H54 (cell line): ENCODE measurements at places on chromosomes 6 and 20.

GRCh38 chr6:938271-938905 lies 245.4 kb upstream of the EXOC2 start:
- no peak for DNase-seq

- peak; percentile 9 for DNase-seq
Observed at GRCh38 chr6:34246563-34247391, 2.0 kb downstream of the SMIM29 start.

DNA sequence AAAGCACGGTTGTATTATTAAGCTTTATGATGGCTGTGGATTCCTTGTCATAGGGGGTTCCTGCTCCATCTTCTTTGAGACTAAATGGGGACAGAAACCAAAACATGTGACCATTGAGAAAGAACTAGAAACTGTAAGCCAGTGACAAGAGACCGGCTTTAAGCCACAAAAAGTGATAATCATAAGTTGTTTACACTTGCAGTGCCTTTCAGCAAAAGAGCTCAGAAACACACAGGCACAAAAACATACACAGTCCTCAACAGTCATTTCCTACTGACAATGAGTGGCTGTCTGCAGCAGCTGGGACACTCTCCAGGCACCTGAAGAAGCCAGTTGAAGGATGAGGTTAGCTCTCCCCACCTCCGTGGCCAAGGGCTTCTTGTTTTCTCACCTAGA lies 20.0 kb upstream of the UBE2J1 start:
- no peak for DNase-seq

GRCh38 chr6:160111806-160112205 lies 9.8 kb upstream of the SLC22A1 start:
- no peak for DNase-seq

GRCh38 chr6:44508646-44509045 lies 121.1 kb downstream of the CDC5L start:
- no peak for DNase-seq

DNA sequence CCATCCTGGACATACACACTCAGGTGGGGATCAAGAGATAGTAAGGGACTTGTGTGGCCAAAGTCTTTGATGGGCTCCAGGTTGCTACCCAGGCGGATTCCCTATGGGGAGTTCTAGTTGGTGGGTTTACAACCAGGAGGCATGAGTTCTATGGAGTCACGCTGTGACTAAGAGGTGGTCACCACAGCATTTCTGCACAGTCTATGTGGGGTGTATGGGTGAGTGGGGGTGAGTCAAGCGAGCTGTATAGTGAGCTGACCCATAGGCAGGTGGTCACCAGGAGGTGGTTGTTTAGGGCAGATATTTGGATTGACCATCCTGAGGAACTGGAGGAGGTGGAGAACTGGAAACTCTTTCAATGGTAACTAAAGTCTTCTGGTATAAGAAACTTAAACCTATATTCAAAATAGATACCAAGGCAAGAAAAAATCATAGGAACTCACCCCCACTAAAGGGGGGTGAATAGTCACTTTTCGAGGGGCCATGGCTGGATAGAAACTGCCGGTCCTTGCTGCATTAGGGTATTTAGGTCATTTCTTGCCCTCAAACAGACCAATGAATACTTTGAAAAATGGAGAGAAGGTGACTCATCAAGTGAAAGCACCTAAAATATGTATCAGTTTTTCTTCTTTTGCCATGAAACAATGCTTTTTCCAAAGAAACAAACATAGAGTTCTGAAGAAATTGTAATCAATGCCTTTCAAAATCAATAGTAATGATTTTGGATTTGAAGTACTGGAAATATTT lies 84.3 kb upstream of the NRN1 start:
- no peak for DNase-seq

- no peak for DNase-seq
Observed at GRCh38 chr20:40744072-40744817, 55.2 kb upstream of the MAFB start.

GRCh38 chr20:1331801-1332453 lies 3.0 kb upstream of the SDCBP2 start:
- peak; percentile 60 for DNase-seq

DNA sequence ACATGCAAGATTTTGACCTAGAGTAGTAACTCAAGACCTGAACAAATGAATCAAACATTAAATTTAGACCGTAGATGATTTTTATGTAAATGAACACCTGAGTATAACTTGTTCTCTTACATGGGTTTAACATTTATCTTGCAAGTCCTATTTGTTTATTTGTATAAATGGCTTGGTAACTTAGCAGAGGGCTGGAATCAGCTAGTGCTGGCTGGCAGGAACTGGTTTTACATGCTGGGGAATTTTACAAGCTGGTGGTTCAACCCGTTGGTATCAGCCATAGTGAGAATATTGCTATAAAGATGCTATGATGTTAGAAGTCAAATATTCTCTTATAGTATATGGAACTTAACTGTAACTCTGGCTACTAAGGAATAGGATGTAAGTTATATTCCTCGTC lies 8.9 kb downstream of the SLC22A2 start:
- DNase-seq = no peak

DNA sequence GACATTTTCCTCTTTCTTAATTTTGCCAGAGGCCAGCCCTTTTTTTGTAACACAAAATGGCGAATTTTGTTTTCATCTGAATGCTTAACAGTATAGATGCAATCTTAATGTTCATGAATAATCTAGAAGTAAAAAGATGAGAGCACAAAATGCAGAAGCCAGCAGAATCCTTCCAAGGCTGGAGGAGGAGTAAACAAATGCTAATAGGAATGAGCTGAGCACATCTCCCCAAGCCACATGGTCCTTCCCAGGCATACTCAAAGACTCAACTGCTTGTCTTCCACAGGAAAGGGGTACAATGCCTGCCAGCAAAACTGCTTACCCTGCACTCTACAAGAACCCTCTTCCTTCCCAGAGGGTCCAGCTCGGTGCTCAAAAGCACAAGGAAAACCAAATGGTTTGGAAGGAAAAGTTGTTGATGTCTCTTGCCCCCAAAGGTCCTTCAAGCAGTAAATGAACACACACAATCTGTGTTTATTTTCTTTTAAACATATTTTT lies 155.1 kb downstream of the MOXD1 start:
- no peak for DNase-seq
